ENCODE measurements at places on chromosomes 12 and 14.

DNA sequence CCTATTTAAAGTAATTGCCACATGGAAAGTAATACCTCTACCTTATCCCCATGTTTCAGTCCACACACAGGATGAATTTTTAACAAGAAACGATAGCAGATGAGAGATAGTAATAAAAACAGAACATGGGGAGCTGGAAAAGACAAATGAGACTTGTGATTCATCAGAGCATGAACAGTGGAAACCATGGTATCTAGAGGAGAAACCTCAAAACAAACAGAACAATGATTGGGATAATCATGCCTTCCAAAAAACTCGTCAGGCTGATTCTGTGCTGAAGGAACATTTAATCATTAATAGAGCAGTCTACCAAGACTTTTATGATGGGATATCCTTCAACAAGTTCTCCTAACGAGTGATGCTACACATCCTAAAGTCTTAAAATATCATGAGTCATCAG lies 1390.7 kb downstream of the FSCB start:
- DNase-seq, result no peak

DNA sequence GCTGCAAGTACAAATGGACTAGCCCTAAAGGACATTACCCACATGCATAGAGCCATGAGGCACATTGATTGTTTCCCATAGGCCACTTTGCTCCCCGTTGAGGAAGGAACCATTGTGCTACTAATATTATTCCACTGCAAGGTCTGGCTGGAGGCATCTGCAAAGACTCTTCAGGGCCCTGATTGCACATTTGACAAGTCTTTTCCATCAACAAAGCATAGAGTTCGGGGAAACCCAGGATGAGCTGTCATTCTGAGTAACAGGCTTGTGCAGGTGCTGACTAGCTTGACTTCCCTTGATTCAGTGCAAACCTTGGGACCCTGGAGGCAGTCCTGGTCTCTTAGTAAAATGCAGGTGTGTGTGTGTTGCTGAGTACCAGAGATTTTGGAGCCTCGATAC lies 73.8 kb downstream of the SUSD6 start:
- no peak for DNase-seq

DNA sequence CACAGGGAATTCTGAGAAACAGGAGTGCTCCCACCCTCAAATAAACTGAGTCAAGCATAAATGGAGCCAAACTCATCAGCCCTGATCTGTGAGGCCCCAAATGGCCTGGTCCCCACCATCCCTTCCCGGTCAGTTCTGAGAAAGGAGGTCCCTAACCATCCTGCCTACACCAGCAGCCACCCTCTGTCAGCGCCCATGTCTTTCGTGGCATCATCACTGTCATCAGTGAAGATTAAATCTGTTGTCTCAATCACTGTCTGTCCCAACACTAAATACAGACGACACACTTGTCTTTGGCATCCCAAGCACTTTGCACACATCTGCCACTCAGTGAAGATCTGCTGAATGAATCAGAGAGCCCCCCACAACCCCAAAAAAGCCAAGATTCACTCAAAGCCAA lies 22.4 kb downstream of the VPS37B start:
- no peak for DNase-seq

GRCh38 chr12:95088379-95088778 lies 15.0 kb upstream of the NR2C1 start:
- no peak for DNase-seq

- DNase-seq, result no peak
Observed at GRCh38 chr14:64772397-64772950, 68.2 kb downstream of the PLEKHG3 start.

- no peak for DNase-seq
Observed at GRCh38 chr12:102609996-102610395, 129.6 kb upstream of the IGF1 start.

DNA sequence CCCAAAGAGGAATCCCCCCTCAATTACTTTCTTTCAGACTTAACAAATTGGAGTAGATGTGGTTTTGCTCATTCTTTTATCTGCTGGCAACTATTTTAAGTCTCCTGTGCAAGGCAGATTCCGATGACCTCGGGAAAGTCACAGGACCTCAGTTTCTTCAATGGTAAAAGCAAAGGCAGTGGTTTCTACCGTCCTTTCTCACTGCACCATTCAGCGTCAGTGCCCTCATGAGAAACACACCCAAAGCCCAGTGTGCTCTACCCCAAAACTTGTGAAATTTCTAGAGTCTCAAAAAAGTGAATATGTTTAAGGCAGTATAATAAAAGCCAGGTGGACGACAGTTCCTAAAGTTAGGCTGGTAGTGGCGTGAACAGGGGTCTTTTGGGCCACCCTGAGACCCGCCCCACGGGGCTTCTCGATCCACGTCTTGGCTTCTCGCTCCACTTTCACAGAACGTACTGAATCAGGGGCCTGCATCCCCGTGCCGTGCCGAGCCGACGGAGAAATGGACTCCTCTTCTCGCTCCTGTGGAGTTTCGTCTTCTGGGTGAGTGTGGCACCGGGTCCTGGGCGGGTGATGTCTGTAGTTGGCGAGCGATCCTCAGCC lies 1.3 kb upstream of the ARHGAP5 start:
- peak; percentile 33 for DNase-seq

- no peak for DNase-seq
Observed at GRCh38 chr14:95877633-95878032, 1.0 kb downstream of the TUNAR start.

DNA sequence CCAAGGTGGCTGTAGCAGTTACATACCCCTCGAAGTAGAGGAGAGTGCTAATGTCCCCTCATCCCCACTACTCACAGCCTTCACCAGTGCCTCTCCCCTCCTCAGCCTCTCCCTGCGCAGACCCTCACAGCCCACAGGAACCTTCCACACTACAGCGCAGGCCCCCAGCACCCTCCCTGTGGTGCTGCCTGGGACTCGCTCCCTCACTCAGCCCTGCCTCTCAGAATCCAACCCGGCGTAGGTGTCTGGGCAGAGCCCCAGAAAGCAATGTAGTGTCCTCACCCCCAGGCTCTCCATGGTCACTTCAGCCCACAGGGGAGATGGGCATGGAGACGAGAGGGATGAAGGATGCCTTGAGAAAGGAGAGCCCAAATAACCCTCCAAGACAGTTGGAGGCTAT lies 10.9 kb upstream of the ZNF740 start:
- DNase-seq, result no peak

- DNase-seq, result no peak
Observed at GRCh38 chr12:22598141-22598762, 26.7 kb upstream of the ETNK1 start.

GRCh38 chr12:64332296-64332695 lies 58.3 kb downstream of the C12orf56 start:
- DNase-seq, result no peak

- no peak for DNase-seq
Observed at GRCh38 chr14:92465353-92466055, 48.1 kb upstream of the RIN3 start.

GRCh38 chr12:62917926-62918325 lies 17.0 kb downstream of the PPM1H start:
- peak; percentile 40 for DNase-seq

GRCh38 chr12:120642826-120643225 lies 2.4 kb downstream of the CABP1 start:
- no peak for DNase-seq

GRCh38 chr14:63475761-63476160 lies 67.4 kb downstream of the PPP2R5E start:
- no peak for DNase-seq

DNA sequence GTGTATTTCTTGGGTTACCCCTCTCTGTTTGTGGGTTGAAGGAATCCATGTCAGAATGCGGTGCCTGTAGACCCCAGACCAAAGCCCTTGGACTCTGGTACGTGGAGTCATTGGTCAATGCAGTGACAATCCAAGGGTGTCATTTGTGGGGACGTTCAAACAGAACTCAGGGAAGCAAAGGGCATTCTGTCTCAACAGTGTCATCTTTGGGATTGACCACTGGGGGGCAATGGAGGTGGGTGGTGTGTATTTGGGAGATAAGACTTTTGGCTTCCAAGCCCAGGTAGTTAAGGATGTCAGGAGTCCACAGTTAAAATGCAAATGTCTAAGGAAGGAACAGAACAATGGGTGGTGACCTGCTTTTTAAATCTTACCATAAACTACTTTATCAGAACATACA lies 54.6 kb upstream of the CCDC175 start:
- peak; percentile 23 for DNase-seq

GRCh38 chr12:53768976-53769375 lies 17.2 kb upstream of the CISTR start:
- DNase-seq, result no peak

- DNase-seq, result no peak
Observed at GRCh38 chr12:124752437-124753227, 111.0 kb downstream of the SCARB1 start.

- DNase-seq, result peak; percentile 20
Observed at GRCh38 chr14:22252686-22253085, 336.3 kb downstream of the DAD1 start.

DNA sequence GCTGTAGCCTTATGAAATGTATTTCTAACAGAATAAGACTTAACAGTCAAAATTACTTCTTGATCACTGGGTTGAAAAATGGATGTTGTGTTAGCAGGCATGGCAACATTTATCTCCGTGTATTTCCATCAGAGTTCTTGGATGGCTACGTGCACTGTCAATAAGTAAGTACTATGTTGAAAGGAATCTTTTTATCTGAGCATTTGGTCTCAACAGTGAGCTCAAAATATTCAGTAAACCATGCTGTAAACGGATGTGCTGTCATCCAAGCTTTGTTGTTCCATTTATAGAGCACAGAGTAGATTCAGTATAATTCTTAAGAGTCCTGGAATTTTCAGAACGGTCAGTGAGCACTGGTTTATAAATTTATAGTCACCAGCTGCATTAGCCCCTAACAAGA lies 15.5 kb downstream of the SCAF11 start:
- no peak for DNase-seq

- no peak for DNase-seq
Observed at GRCh38 chr12:2017546-2018337, 13.5 kb upstream of the DCP1B start.

DNA sequence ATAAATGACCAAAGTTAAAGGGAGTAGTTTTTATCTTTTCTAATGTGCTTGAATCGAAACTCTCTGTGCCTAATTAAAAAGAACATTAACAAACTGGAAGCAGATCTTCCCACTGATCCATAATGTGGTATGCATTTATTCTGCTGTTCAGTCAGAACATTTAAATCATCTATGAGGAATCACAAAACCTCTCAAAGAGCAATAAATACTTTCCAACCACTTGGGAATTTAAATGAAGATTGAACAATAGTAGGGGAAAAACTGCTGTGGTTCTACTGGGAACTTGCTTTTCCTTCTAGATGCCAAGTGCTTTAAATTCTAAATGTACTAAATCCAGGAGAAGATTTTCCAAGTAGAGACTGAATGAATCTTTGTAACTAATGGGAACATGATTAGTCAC lies 12.3 kb upstream of the CHPT1 start:
- no peak for DNase-seq

DNA sequence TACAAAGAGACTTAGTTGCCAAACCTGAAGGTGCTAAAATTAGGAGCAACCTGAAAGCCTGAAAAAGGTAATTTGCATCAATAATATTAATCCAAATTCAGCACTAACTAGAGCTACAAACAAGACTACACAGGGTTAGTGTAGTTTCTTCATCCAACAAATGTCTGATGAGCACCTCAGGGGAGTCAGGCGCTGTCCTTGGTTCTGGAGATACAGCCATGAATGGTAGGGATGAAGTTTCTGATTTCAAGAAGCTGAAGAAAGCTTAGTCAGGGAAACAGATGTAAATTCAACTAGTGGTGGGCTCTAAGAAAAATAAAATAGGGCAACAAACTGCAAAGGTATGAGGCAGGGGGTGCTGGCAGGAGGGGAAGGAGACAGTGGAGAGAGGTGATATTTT lies 266.3 kb downstream of the GLT1D1 start:
- no peak for DNase-seq

DNA sequence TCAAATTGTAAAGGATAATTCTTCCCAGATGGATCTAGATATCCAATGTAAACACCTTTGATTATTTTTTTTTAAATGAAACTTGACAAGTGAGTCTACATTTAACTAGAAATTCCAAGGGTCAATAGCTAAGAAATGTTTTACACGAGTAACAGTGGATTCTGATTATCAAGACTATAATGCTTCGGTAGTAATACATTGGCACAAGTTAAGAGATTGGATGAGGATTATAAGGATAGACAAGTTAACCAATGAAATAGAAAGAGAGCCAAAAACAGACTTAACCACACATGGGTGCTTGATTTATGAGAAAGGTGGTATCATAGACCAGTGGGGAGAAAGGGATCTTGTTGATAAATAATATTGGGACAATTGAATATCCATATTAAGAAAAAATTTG lies 40.3 kb upstream of the PCED1B start:
- DNase-seq, result no peak

DNA sequence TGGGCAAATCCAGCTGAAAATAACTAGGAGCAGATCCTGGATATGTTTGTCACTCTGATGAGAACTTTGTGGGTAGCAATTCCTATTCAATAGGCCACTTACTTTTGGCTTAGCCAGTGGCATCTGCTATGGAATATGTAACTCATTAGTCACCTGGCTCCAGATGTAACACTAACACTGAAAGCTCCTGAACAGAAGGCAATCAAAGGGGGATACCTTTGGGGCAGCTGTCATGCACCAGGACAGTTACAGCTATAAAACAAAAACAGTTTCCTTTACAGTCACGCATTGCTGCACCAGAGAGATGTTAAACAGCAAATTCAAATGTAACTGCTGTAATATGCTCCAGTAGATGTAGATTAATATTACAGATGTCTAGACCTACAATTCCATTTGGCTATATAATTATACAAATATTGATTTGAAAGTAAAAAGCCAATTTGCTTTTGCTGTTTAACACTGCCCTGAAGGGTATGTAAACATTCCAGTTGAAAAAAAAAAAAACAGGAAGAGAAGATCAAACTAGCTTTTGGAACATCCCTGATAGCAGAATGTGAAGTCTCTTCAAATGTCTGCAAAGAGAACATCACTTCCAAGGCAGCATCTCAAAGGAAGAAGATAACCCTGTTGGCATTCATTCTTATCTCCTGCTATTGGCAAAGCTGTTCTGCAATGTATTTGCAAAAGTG lies 18.4 kb downstream of the RACGAP1 start:
- no peak for DNase-seq

GRCh38 chr14:34488528-34488927 lies 26.5 kb upstream of the SPTSSA start:
- DNase-seq, result no peak

Measured in suppressor macrophage (primary cell).